Stimulated activated CD8-positive, alpha-beta memory T cell treated with anti-CD3 and anti-CD28 coated beads, Interleukin-7, amount 100 ng/mL, for 48 hours (primary cell): ENCODE measurements at places on chromosomes 5 and 9.

GRCh38 chr5:159427180-159428012 is 97.1 kb upstream of the IL12B start:
- DNase-seq = no peak

GRCh38 chr9:122819791-122820489 is 8.4 kb downstream of the PDCL start:
- no peak for DNase-seq

GRCh38 chr5:169095976-169096375 is 205.0 kb downstream of the SLIT3 start:
- no peak for DNase-seq

GRCh38 chr9:128823362-128823902 is 5.1 kb downstream of the ENDOG start:
- no peak for DNase-seq

DNA sequence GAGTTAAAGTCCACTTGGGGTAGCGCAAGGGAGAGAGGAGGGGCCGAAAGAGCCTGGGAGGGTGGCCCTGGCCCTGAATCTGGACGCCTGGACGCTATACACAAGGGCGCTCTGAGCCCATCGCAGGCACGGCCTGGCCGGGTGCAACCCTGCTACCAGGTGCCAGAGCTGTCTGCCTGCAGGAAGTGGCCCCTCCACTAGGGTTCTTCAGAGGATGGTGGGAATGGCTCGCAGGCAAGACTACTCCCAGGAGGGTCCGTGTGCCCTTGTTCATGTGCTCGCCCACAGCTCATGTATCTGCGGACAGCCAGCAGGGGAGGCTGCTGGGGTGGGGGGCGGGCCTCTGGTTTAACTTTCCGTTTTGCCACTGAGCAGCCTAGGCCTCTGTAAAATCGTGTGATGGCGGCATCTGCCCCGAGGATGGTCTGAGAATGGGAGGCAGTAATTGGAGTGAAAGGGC is 1.4 kb upstream of the NKD2 start:
- no peak for DNase-seq

DNA sequence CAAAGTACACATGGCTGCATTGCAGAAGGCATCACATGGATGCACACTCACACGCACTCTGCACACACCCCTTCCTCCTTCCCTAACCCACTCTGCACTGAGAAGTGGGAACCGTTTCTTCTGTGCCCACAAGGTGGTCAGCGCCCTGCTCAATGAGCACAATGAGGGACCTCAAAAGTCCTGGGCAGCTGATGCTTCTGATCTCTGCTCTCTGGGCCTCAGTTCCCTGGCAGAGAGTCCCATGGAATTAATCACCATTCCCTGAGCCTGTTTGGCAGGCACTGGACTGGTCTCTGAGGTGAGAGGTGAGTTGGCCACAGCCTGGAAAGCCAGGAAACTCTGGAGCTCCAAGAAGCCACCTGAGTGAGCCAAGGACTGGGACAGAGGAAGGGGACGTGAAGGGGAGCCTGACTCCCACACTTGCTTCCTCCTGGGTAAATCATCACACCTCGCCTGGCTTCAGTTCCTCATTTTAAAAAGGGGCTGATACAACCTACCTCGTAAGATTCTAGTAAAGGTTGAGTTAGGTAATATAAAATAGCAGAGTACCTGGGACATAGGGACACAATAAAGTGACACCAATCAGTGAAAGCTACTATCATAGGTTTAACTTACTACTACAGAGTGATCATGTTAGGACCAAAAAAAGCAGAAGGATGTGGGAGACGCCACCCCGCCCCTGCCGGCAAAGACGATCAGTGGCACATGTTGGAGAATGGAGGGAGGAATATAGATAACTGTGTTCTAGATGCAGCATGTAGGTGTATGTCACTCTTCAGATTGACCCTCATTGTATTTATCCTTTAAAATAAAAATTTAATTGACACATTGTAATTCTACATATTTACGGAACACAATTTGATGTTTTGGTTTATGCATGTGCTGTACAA is 21.1 kb upstream of the IGFBPL1 start:
- no peak for DNase-seq

DNA sequence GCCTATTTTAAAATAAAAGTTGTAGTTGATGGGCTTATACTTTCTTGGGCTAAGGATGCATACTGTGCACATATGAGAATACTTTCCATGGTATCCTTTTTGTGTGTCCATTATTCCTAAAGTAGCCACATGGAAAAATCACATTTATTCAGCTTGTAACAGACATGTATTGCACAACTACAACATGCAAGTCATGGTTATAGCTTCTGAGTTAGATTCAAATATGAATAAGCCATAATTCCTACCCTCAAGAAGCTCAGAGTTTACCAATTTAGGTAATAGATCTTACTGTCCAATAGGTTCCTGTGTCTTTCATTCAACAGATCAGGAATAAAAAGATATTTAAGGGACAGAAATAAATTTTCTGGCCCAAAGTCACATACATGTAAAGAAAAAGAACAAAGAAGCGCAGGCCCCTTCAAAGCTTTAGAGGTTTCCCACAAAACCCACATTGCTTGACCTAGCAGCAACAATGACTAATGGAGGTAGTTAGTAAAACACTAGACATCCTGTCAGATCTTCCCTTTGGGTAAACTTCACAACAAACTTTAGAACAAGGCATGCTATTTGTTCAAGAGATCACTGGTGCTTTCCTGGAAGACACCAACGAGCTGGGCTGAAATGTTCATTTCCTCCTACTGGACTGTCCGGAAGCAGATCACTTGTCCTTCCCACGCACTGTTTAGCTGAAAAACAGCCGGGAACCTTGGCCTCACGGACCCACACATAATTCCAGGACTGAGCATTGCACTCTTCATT is 78.4 kb upstream of the ITGA1 start:
- no peak for DNase-seq
